ENCODE measurements at places on chromosomes 2 and 18. TPM values are rescaled to one million over a fixed set of nuclear protein-coding genes. Genes with fewer than 3 reads are reported as not detected.

- no peak for DNase-seq
Observed at GRCh38 chr2:166157578-166157977, 29.8 kb upstream of the SCN1A start.

- DNase-seq: no peak
Observed at GRCh38 chr2:232410238-232410900, 3.7 kb downstream of the ALPG start.

OSBPL1A gene
- 85.4 TPM for total RNA-seq

- no peak for DNase-seq
Observed at GRCh38 chr2:224885291-224885690, 157.0 kb downstream of the DOCK10 start.

DNA sequence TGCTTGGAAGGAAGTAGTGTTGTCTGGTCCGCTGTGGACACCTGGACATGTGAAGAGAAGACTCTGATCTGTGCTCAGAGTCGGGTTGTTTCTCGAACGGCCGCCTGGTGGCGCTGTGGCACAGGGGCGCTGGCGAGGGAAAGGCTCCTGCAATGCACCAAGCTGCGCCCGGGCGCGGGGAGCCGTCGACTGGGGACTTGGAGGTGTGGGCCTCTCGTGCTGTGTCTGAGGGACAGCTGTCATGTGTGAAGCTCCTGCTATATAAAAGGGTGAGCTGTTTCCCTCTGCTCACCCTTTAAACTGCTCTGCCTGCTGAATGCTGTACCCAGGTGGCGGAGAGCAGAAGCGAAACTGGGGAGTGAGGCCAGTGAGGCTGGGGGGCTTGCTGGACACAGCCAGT, 44.0 kb downstream of the GNAL start:
- peak; percentile 63 for DNase-seq

MALL gene
- total RNA-seq: 14.1 TPM

DNA sequence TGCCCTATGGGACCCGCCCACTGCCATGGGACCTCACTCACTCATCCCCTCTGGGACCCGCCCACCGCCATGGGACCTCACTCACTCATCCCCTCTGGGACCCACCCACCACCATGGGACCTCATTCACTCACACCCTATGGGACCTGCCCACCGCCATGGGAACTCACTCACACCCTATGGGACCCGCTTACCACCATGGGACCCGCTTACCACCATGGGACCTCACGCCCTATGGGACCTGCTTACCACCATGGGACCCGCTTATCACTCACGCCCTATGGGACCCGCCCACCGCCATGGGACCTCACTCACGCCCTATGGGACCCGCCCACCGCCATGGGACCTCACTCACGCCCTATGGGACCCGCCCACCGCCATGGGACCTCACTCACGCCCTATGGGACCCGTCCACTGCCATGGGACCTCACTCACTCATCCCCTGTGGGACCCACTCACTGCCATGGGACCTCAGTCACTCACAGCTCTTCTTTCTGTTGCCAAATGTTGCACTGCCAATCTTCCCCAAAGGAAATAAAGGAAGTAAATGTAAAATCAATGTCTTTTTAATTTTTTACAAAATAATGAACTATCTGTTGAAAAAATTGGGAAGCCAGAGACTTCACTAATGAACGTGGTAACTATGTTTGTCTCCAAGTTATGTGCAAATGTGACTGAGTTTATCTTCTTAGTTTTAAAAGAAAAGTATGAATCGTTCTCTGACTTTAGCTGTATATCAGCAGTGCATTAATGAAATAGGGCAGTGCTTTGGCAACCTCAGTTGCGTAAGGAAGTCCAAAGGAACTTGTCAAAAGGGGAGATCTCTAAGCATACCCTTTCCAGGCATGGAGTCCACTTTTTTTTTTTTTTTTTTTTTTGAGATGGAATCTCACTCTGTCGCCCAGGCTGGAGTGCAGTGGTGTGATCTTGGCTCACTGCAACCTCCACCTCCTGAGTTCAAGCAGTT, 101.5 kb upstream of the MGAT5 start:
- DNase-seq: no peak

TMEM247 gene
- total RNA-seq: not detected

GRCh38 chr2:11433822-11434221, 32.1 kb downstream of the E2F6 start:
- DNase-seq: no peak

DNA sequence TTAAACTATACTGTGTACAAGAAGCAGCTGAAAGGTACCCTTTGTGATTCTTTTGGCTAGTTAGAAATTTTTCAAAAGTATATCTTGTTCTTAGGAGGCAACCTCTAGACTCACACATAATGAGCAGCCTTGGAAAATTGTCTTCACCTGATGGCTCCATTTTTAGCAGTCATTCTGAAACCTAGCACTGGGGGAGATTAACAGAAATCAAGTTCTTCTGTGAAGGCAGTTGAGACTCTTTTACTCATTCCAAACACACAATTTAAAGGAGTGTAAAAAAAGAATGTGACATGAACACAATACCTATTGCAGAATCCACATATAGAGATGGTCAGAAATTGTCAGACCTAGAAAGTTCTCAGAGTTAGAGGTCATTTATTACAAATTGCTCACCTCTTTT, 197.7 kb downstream of the UBE2E3 start:
- DNase-seq: no peak

- no peak for DNase-seq
Observed at GRCh38 chr18:24988253-24988840, 363.6 kb downstream of the ZNF521 start.

DNA sequence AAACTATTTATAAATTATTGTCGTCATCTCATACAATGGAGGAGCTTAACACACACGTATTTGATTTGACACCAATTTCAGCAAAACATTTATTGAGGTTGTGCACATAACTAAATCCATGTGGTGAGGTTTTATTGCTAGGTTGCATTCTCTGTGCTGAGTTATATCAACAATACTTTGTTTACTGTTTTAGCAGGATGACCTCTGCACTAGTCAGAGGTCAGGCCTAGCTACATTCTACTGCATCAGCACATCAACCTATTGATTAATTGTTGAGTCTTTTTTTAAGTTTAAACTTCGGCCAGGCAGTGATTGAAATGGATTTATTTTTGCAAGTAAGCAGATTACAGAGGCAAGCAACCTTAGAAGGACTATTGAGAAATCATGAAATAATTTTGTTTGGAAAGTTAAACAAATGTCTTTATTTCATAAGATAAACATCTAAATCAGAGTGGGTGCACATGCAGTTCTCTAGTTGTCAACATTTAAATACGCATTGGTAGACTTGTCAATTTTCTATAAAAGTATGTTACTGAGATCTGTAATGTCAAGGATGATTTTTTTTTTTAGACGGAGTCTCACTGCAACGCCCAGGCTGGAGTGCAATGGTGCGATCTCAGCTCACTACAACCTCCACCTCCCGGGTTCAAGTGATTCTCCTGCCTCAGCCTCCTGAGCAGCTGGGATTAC, 75.2 kb upstream of the CD28 start:
- DNase-seq: no peak

DNA sequence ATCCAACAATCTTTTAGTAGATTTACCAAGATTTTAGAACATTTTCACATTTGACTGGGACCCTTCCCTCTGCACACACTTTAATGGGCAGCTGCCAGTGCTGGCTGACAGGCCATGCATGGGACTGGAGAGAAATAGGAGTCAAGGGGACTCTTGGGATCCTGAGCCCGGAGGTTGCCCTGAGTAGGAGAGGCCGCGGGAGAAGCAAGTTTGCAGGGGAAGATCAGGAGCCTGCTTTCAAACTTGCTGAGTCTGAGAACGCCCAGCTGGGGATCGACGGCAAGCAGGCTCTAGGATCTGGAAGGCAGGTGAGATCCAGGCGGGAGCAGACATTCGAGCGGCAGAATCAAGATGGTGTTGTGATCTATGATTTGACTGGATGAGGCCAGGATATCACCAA, 186.1 kb downstream of the HDAC4 start:
- DNase-seq: no peak

HOXD11 gene
- not detected for total RNA-seq

- no peak for DNase-seq
Observed at GRCh38 chr18:23337599-23338444, 115.3 kb upstream of the RIOK3 start.

- no peak for DNase-seq
Observed at GRCh38 chr2:40148334-40148733, 303.6 kb downstream of the SLC8A1 start.

GRCh38 chr2:7915302-7916091, 766.4 kb upstream of the ID2 start:
- no peak for DNase-seq

DNA sequence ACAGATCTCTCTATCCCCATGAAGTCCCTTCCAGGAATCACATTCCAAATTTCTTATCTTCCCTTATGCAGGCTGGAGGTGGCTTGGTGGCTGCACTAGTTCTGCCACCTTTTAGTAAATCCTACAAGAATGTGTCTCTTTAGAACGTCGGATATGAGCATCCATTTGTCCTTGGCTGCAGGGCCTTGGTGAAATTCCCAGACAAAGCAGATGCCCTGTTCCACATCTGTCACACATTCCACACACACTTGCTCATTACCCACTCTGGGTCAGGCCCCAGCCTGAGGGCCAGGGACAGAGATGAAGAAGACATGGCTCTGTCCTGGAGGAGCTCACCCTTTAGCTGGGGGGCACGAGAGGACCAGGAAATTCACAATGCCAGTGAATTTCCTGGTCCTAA, 31.2 kb upstream of the GPR17 start:
- DNase-seq: no peak

PROC gene
- not detected for total RNA-seq

DNA sequence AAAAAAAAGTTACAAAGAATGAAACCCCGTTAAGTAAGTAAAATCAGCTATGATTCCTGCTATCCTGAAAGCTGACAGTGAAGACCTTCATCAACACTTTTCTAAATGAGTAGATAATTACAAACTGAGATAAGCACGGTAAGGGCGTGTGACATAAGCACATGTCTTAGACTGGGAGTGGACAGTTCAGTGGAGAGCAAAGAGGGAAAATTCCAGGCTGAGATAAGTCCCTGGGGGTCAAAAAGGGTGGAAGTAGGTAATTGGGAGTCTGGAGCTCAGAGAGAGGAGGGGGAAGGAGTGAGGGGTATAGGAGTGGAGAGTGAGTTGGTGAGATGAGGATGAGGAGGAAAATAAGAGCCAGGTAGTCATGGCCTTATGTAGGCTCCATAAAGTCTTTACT, 4.4 kb upstream of the IL1A start:
- no peak for DNase-seq

- DNase-seq: no peak
Observed at GRCh38 chr2:50952596-50952995, 79.3 kb downstream of the NRXN1 start.

- no peak for DNase-seq
Observed at GRCh38 chr18:75280427-75281280, 70.1 kb downstream of the TSHZ1 start.

- no peak for DNase-seq
Observed at GRCh38 chr2:165425556-165425955, 43.9 kb upstream of the CSRNP3 start.

ACMSD gene
- not detected for total RNA-seq

DNA sequence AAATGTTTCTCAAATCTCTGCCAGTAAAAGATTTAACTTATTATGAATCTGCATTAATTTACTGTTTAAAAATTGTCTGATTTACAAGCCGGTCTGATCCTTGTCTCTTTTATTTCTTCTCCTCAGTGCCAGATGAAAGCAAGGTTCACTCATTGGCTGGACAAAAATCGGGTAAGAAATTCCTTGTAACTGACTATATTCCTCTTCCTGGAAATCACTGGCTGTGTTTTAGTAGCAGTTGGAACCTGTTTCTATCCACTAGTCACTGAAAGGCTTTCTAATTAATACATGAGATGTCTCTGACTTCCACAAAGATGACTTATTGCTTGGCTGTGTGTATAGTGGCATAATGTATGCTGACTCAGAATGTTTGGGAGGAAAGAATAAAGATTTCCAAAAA, 436.6 kb upstream of the NRP2 start:
- no peak for DNase-seq

GRCh38 chr18:51537487-51537886, 340.0 kb upstream of the MEX3C start:
- DNase-seq: peak; percentile 56

GRCh38 chr2:55961318-55961911, 37.8 kb upstream of the EFEMP1 start:
- DNase-seq: no peak

GRCh38 chr2:189657867-189658266, 3.4 kb upstream of the ASNSD1 start:
- peak; percentile 38 for DNase-seq

- DNase-seq: no peak
Observed at GRCh38 chr2:63786471-63786870, 55.2 kb upstream of the UGP2 start.

- DNase-seq: no peak
Observed at GRCh38 chr2:97863829-97864228, 131.9 kb downstream of the TMEM131 start.

GRCh38 chr2:953975-954686, 3.5 kb downstream of the SNTG2 start:
- DNase-seq: no peak

DNA sequence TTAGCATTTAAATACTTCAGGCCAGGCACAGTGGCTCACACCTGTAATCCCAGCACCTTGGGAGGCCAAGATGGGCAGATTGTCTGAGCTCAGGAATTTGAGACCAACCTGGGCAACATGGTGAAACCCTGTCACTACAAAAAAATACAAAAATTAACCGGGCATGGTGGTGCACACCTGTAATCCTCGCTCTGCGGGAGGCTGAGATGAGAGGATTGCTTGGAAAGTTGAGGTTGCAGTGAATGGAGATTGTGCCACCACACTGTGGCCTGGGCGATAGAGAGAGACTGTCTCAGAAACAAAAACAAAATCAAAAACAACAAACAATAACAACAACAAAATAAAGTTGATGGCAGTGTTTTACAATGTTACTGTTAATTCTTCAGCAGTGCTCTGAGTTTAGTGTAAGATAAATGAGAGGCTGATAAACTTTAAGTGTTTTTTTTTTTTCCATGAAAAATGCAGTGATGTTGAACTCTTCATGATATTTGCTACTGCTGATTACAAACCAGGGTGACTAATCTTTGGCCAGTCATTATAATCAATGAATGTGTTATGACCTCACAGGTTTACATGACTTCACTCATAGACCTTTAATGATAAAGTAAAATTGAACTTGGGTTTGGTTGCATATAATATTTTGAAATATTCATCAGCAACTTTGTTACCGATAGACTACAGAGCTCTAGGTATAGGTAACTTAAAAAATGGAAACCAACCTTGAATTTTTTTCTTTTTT, 2.5 kb downstream of the ITGAV start:
- DNase-seq: no peak

UGT1A10 gene
- not detected for total RNA-seq

GRCh38 chr2:223936862-223937326, 8.2 kb downstream of the WDFY1 start:
- DNase-seq: no peak

CCL20 gene
- total RNA-seq: not detected

GRCh38 chr2:44582363-44583008, 220.7 kb downstream of the CAMKMT start:
- no peak for DNase-seq

DNA sequence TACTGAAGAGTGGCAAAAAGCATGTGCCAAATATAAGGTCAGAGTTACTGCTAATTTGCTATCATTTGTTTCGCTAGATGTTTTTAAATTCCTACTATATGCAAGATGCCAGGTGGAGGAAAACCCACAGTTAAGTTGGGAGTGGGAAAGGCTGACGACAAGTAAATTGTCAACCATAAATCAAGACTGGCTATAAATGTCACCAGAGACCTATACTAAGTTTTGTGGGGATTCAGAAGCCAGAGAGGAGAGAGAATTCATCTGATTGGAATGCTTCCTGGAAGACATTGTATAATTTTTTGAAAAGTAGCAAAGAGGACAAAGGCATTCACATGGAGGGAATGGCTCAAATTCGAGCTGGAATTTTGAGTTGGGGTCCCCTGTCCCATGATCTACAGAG, 64.3 kb downstream of the CFAP221 start:
- DNase-seq: no peak

ALPI gene
- total RNA-seq: not detected

All from heart left ventricle (tissue), 16 donors.